ENCODE measurements at places on chromosomes 12 and 14. TPM values are rescaled to one million over a fixed set of nuclear protein-coding genes. Genes with fewer than 3 reads are reported as not detected.
A peak's percentile ranks its signal among the peaks of the same experiment; 100 is the strongest.

The LDHB gene
- 559 TPM for total RNA-seq

DNA sequence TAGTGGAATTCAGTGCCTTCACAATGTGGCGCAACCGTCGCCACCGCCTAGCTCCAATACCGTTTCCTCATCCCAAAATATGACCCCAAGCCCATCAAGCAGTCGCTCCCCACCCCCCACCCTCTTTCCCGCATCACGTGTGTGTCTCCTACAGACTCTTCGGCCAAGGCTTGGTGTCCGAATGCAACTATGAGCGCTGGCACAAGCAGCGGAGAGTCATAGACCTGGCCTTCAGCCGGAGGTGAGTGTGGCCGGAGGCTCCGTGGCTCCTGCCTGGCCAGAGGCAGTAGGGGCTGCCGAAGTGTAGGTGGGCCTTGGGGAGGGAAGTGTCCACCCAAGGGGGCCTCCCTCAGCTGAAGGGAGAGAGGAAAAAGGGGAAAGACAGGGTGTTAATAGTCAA lies 15.8 kb downstream of the CYP46A1 start:
- no peaks in the 10 kb centered on the region for H3K36me3 ChIP-seq
- H3K27ac ChIP-seq = no peak overlapping the region
- H3K4me3 ChIP-seq = no peak overlapping the region
- peaks cover 4% of the 10 kb centered on the region for H3K27me3 ChIP-seq
- no peak for DNase-seq
- H3K4me1 ChIP-seq = peaks cover 12% of the 10 kb centered on the region

DNA sequence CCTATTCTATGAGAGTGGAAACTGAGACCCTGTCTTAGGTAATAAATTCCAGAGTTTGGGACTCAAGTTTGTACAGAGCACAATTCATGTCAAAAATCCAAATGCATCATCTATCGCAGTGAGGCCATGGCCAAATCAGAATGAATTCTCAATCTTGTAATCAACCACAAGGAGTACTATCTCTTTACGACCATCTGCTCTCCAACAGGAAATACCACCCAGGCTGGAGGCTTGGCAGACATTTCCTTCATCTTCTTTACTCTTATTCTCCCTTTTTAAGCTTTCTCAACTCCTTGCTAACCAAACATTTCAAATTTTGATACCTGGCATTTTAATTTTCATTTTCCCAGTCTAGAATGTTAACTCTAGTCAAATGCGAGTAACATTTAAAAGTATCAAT lies 32.7 kb upstream of the RNU6-7 start:
- H3K4me1 ChIP-seq = no peaks in the 10 kb centered on the region
- H3K27me3 ChIP-seq = no peaks in the 10 kb centered on the region
- no peak overlapping the region for H3K4me3 ChIP-seq
- DNase-seq = no peak
- H3K36me3 ChIP-seq = no peaks in the 10 kb centered on the region

- no peak overlapping the region for H3K4me3 ChIP-seq
- no peak overlapping the region for H3K27ac ChIP-seq
- H3K4me1 ChIP-seq = no peaks in the 10 kb centered on the region
- H3K27me3 ChIP-seq = no peaks in the 10 kb centered on the region
- H3K36me3 ChIP-seq = peaks cover 16% of the 10 kb centered on the region
- no peak for DNase-seq
Observed at GRCh38 chr12:69388371-69388770, 28.8 kb downstream of the YEATS4 start.

GRCh38 chr14:70935135-70935534 lies 27.9 kb downstream of the PCNX1 start:
- H3K27me3 ChIP-seq = no peaks in the 10 kb centered on the region
- H3K4me1 ChIP-seq = peaks cover 15% of the 10 kb centered on the region
- no peaks in the 10 kb centered on the region for H3K36me3 ChIP-seq
- H3K27ac ChIP-seq = peak overlapping the region; percentile 68

GRCh38 chr12:49871263-49871561 lies 28.3 kb upstream of the BCDIN3D start:
- H3K4me3 ChIP-seq = no peak overlapping the region
- DNase-seq = no peak
- H3K27ac ChIP-seq = no peak overlapping the region
- H3K27me3 ChIP-seq = no peaks in the 10 kb centered on the region
- H3K4me1 ChIP-seq = peaks cover 5% of the 10 kb centered on the region
